Activated B cell treated with CpG ODN at 0.5 μM for 24 hours (primary cell): ENCODE measurements at places on chromosomes 12 and 14. TPM values are rescaled to one million over a fixed set of nuclear protein-coding genes. Genes with fewer than 3 reads are reported as not detected.

DNA sequence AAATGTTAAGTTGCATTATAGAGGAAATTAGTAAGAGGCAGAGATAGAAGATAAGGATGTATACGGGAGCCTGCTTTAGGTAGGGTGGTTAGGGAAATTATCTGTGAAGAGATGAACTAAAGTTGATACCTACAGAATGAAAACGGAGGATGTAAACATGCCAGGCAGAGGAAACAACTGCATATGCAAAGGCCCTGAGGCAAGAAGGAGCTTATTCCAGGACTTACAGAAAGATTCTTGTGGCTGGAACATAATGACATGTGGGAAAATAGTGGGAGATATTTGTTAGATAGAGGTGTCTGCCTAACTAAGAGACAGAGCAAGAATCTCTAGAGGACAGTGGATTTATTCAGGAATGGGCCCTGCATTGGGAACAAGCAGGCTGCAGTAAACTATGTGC lies 16.2 kb upstream of the SERPINA1 start:
- no peaks in the 10 kb centered on the region for H3K36me3 ChIP-seq
- no peak for DNase-seq
- H3K27ac ChIP-seq: no peak overlapping the region
- H3K27me3 ChIP-seq: no peaks in the 10 kb centered on the region
- H3K4me1 ChIP-seq: no peaks in the 10 kb centered on the region
- H3K4me3 ChIP-seq: no peak overlapping the region

Gene DAO
- total RNA-seq: not detected in 2 replicates

Gene DPPA3
- total RNA-seq: not detected in 2 replicates

- H3K4me3 ChIP-seq: peak overlapping the region; percentile 95
- H3K4me1 ChIP-seq: peaks cover 48% of the 10 kb centered on the region
- H3K27ac ChIP-seq: peak overlapping the region; percentile 98
- DNase-seq: no peak
- no peaks in the 10 kb centered on the region for H3K27me3 ChIP-seq
These were observed 1.2 kb downstream of the RPLP0 start for GRCh38 chr12:120199595-120200306.

DNA sequence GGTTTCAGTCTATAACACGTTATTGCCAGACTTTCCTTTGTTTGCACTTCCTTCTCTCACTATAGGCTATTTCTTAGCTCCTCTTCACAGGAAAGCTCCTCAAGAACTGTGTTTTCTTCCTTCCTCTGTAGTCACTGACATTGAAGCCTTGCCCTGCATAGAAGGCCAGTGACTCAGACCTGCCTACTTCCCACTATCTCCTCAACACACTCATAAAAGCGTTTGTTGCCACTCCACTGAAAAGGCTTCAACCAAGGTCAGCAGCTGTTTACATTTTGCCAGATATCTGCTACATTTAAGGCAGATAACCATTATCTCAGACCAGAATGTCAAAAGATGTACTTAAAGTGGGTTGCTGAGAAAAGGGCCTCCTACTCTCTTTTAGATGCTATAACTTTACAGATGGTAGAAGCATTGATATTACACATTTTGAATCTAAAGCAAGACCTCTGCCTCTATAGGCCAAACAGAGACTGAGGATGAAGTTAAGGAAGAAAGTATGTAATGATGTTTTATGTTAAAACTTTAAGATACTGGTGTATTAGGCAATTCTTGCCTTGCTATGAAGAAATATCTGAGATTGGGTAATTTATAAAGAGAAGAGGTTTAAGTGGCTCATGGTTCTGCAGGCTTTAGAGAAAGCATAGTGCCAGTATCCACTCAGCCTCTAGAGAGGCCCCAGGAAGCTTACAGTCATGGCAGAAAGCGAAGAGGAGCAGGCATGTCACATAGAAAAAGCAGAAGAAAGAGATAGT lies 233.3 kb upstream of the FLRT2 start:
- no peak overlapping the region for H3K4me3 ChIP-seq
- H3K4me1 ChIP-seq: no peaks in the 10 kb centered on the region
- no peak for DNase-seq
- H3K27me3 ChIP-seq: no peaks in the 10 kb centered on the region
- H3K27ac ChIP-seq: no peak overlapping the region
- H3K36me3 ChIP-seq: no peaks in the 10 kb centered on the region

Gene SERPINA12
- total RNA-seq: not detected in 2 replicates

Gene SERPINA9
- total RNA-seq: 0.24 and 0.40 TPM in 2 replicates

DNA sequence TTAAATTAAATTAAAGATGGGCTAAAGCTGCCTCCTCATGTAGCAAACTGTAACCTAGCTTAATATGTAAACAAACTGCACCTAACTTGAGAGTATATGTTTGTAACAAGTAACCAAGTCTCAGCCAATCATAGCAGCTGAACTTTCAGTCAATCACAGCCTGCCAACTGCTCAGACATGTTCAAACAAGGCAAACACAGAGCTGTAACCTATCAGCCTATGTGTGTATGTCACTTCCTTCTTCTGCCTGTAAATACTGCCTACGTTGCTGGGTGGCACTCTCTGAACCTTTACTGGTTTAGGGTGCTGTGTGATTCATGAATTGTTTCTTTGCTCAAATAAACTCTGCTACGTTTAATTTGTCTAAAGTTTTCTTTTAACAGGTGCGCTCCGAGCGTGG lies 2.9 kb downstream of the SERPINA6 start:
- H3K4me3 ChIP-seq: no peak overlapping the region
- H3K36me3 ChIP-seq: no peaks in the 10 kb centered on the region
- no peaks in the 10 kb centered on the region for H3K27me3 ChIP-seq
- H3K4me1 ChIP-seq: no peaks in the 10 kb centered on the region
- no peak overlapping the region for H3K27ac ChIP-seq
- DNase-seq: no peak

DNA sequence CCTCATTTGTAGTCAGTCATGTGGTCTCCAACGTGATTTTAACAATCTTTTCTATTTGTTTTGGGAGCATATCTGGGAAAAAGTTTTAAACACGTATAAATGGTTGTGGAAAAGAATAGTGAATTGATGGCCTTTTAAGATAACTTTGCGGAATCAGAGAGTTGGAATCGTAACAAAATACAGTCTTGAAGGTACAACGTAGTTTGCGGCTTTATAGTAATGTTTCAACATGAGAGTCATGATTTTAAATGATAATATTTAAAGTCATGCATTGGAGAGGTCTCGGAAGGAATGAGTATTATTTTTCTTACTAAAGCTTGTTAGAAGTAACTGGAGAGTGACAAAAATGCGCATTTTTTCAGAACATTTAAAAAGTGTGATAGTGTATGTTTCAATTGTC lies 1.6 kb downstream of the AEBP2 start:
- DNase-seq: no peak
- peaks cover 48% of the 10 kb centered on the region for H3K4me1 ChIP-seq
- H3K4me3 ChIP-seq: peak overlapping the region; percentile 99
- H3K27ac ChIP-seq: peak overlapping the region; percentile 92
- H3K36me3 ChIP-seq: peaks cover 23% of the 10 kb centered on the region

DNA sequence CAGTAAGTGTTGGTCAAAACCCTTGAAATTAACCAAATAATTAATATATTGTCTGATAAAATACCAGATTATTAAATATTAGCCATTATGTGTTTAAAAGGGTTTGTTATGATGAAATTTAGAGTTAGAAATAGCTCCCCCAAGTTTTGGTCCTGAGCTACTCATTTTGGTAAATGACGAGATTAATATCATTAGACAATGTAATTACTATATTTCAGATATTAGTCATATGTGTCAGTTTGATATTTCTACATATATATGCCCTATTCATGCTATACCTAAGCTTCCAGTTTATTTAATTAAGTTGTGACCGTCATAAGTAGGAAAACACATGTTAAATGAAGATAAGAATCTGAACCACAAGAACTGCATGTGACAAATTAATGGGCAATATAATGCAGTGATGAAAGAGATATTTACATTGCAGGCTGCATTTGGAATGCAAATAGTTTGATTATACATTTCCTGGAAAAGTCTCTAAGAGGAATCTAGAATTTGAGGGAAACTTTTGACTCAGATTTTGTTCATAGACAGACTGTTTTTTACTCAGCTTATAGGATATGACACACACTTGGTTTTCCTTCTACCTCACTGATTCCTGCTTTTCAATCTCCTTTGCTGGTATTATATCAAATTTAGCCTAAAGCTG lies 70.5 kb downstream of the TBC1D30 start:
- no peak overlapping the region for H3K4me3 ChIP-seq
- H3K36me3 ChIP-seq: no peaks in the 10 kb centered on the region
- H3K27ac ChIP-seq: no peak overlapping the region

Gene LTBP2
- 0.07 and 0.11 TPM in 2 replicates for total RNA-seq

DNA sequence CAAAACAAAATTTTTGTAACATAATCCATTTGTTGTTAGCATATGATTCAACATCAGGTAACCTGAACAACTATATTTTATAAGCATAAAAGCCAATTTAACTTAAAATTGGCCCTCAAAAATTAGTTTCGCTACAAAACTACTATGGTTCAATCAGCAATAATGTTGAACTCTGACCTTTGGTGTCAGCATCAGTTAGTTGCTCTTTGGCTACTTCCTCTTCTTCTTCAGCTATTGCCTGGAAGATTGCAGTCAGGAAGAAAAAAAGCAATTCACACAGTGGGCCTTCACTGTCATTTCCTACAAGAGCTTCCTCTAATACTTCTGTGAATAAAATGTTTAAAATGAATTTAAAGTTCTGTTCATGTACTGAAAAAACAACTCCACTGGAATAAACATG lies 78.2 kb upstream of the CFL2 start:
- no peak overlapping the region for H3K27ac ChIP-seq
- no peak for DNase-seq
- H3K4me3 ChIP-seq: no peak overlapping the region
- no peaks in the 10 kb centered on the region for H3K27me3 ChIP-seq

- no peak for DNase-seq
- peaks cover 35% of the 10 kb centered on the region for H3K27me3 ChIP-seq
- no peaks in the 10 kb centered on the region for H3K36me3 ChIP-seq
These were observed at the start of gene FAIM2 for GRCh38 chr12:49903700-49904423. Gene FAIM2, minus strand, starts transcription at chr12:49903900. Its CDS starts 108 bp downstream, at chr12:49903792.

DNA sequence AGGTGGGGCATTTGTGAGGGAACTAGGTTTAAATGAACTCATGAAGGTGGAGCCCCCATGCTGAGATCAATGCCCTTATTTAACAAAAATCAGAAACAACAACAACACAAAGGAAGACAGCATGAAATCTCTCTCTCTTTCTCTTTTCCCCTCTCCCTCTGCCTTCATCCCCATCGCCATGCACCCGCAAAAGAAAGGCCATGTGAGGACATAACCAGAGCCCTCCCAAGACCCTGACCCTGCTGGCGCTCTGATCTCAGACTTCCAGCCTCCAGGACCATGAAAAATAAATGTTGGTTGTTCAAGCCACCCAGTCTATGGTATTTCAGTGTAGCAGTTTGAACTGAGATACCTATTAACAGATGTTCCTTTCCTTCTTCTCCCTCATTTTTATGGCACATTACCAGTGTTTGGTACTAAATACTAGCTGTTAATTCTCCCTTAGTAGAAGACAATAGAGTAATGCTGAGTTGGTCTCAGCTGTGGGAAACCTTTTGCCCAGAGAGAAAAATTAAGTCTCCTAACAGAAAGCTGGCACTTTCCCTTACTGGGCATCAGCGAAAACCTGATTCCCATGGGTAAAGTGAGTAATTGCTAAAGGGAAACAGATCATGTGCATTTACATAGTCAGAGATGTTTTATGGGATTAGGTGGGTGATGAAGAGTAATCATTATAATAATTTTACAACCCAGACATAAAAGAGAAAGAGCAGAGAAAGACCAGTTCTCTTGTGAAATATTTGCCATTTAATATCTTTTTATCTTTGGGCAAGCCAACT lies 264.0 kb upstream of the PLEKHG7 start:
- no peak for DNase-seq
- H3K27me3 ChIP-seq: no peaks in the 10 kb centered on the region
- peak overlapping the region; percentile 62 for H3K4me3 ChIP-seq
- peak overlapping the region; percentile 97 for H3K27ac ChIP-seq
- peaks cover 99% of the 10 kb centered on the region for H3K4me1 ChIP-seq

DNA sequence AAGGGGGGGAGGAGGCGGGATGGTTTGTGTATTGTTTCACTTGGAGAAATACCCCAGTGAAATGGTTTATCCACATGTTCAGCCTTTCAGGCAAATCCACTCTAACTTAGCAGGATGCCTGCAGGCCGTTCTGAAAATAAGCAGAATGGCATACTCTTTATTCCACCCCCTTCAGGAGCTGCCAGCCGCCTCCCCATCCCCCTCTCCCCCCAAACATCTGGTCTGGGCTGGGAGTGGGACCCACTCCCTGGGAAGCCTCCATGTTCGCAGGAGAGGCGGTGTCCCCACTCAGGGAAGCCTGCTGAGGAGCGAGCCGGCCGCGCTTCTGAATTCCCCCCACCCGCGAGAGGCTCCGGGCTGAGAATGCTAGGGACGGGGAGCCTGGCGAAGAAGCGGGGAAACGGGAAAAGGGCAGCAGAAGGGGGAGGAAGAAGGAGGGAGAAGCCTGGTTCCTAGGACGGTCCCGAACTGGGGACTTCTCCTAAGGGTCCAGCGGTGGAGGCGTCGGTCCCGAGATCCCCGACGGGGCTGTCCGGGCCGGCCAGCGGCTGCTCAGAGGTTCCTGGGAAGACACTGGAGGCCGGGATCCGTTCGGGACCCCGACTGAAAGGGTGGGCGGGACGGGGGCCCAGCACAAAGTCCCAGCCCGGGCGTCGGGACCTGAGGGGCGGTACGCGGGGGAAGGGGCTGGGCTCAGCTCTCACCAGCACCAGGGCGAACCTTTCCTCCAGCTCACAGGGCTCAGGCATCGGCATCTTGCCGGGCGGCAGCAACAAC lies 666 bp downstream of the FMNL3 start:
- peak overlapping the region; percentile 97 for H3K4me3 ChIP-seq
- H3K27me3 ChIP-seq: peaks cover 3% of the 10 kb centered on the region
- H3K36me3 ChIP-seq: peaks cover 10% of the 10 kb centered on the region
- peaks cover 53% of the 10 kb centered on the region for H3K4me1 ChIP-seq
- H3K27ac ChIP-seq: peak overlapping the region; percentile 91
- peak; percentile 41 for DNase-seq

Gene ARHGAP9
- 98.8 and 104 TPM in 2 replicates for total RNA-seq

- H3K36me3 ChIP-seq: no peaks in the 10 kb centered on the region
- peaks cover 49% of the 10 kb centered on the region for H3K4me1 ChIP-seq
- peak overlapping the region; percentile 89 for H3K27ac ChIP-seq
- peak overlapping the region; percentile 8 for H3K4me3 ChIP-seq
These were observed 28.2 kb downstream of the ADGRD1 start for GRCh38 chr12:130981911-130982310.

DNA sequence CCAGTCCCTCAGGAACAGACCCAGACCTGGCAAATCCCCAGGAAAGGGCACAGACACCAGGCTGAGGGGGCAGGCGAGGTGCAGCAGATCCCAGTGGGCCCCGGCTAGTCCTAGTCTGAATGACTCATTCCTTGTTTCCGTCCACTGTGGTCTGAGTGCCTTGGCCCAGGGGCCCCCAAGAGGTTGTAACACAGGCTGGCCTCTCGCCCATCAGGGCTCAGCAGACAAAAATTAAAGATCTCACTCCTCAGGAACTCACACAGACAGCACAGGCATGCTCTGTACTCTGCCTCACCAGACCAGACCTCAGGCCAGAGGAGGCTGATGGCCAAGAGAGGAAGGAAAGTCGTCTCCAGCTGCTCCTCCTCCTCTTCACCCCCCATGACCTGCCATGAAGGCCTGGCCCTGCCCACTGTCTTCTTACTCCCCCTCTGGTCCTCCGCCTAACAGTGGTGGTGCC lies 7.7 kb upstream of the LTBP2 start:
- H3K4me1 ChIP-seq: peaks cover 46% of the 10 kb centered on the region
- H3K4me3 ChIP-seq: no peak overlapping the region
- H3K27me3 ChIP-seq: peaks cover 2% of the 10 kb centered on the region
- H3K27ac ChIP-seq: no peak overlapping the region
- no peak for DNase-seq
- H3K36me3 ChIP-seq: no peaks in the 10 kb centered on the region

- H3K4me1 ChIP-seq: no peaks in the 10 kb centered on the region
- no peak overlapping the region for H3K27ac ChIP-seq
- no peak for DNase-seq
- H3K36me3 ChIP-seq: no peaks in the 10 kb centered on the region
- H3K4me3 ChIP-seq: no peak overlapping the region
These were observed 12.9 kb upstream of the SERPINA4 start for GRCh38 chr14:94548131-94548998.
